Activated CD4-positive, alpha-beta T cell treated with anti-CD3 and anti-CD28 coated beads for 36 hours (primary cell): ENCODE measurements at places on chromosomes 12 and 14.
A peak's percentile ranks its signal among the peaks of the same experiment; 100 is the strongest.

DNA sequence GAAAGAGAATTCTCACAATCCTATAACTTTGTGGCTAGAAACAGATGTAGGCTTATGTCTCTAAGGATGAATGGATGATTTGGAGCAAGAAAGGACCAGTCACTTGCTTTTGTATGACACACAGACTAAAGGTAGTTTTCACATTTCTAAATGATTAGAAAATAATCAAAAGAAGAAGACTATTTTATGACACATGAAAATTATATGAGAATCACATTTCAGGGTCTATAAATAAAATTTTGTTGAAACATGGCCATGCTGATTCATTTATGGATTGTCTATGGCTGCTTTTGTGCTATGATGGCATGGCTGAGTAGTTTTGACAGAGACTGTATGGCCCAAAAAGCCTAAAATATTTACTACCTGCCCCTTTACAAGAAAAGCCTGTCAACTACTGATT, 49.4 kb upstream of the FRMD6 start:
- DNase-seq, result no peak

DNA sequence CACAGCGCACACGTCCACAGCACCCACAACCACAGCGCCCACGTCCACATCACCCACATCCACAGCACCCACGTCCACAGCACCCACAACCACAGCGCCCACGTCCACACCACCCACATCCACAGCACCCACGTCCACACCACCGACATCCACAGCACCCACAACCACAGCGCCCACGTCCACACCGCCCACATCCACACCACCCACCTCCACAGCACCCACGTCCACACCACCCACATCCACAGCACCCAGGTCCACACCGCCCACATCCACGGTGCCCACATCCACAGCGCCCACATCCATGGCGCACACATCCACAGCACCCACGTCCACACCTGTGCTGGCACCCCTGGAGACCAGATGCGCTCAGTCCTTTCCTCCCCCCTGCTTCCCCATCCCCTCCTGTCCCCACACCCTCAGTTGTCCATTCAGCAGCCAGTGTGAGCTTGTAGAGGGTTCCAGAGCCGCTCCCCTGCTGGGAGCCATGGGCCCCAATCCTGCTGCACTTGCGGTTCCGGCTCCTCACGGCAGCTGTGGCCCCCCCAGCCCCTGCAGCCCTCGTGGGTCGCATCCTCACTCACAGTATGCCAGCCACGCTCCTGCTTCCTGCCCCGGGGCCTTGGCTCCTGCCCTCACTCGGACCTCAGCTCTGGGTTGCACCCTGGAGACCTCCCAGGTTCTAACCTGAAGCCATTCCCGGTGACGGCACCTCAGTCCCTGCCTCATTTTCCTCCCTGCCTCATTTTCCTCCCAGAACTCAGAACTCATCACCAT, 37.8 kb downstream of the GALNT9 start:
- no peak for DNase-seq

- DNase-seq, result peak; percentile 65
Measured at GRCh38 chr12:131682510-131682895, 28.4 kb upstream of the SFSWAP start.

- no peak for DNase-seq
Measured at GRCh38 chr12:48237162-48237561, 34.1 kb upstream of the OR10AD1 start.

DNA sequence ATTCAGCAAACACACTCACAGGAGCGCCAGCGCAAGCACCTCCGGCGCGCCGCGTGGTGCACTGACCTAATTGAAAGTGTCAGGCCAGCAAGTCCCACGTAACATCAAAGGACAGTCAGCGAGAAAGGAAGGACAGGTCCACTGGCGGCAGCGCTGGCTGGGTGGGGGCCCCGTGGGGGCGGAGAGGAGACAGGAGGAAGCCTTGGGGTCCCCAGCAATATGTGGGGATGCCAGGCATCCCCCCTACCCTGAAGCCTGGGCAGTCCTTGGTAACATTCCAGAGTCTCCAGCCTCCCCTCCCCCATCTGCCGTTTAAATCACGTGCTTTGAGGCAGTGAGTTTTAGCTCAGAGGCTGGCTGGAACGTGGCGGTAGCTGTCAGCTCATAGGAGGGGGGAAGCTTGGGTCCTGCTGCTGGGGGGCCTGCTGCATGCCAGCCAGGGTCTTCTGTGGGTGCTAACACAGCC, 159.2 kb downstream of the CALM1 start:
- DNase-seq, result no peak

GRCh38 chr12:109347589-109347988, at the start of gene MYO1H:
TSS of gene MYO1H (plus strand) at chr12:109347900. CDS start at chr12:109347961, 61 bp downstream.
- no peak for DNase-seq
